ENCODE measurements at places on chromosomes 4 and X.

DNA sequence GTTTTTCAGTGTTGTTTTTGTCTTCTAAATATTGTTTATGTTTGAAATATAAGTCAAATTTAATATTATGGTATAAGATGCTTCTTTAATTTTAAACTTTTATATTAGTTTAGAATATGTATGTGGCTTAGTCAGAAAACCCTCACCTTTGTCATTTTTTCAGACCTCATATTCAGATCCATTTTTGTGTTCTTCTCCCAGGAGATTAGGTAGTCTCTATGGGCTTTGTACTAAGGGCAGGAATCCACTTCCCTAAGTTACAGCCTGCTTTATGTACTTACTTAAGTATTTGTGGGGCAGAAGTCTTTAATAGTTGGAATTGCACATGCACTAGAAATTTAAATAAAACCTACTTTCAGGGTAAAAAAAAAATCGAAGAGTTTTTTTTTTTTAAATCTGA, 63.5 kb upstream of the TENM3 start:
- no peak for DNase-seq

- DNase-seq: no peak
Observed at GRCh38 chr4:122099896-122100295, 52.2 kb upstream of the BLTP1 start.

DNA sequence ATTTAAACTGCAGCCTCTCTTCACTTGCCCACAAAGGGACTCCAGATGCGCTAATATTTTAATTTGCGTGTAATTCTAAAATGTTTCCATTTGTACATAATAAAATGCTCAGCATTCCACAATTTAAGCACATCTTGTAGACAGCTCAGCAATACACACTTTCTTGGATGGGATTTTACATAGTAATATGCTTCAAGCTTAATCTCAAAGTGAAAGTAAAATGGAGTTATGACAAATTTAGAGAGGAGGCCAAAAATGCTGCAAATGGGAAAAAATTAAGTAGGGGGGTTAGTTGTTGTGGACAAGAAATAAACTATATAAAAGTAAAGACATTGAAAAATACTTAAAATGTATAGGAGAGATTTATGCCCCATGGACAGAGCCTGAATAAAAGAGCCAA, 149.1 kb downstream of the FBXO8 start:
- DNase-seq: no peak

DNA sequence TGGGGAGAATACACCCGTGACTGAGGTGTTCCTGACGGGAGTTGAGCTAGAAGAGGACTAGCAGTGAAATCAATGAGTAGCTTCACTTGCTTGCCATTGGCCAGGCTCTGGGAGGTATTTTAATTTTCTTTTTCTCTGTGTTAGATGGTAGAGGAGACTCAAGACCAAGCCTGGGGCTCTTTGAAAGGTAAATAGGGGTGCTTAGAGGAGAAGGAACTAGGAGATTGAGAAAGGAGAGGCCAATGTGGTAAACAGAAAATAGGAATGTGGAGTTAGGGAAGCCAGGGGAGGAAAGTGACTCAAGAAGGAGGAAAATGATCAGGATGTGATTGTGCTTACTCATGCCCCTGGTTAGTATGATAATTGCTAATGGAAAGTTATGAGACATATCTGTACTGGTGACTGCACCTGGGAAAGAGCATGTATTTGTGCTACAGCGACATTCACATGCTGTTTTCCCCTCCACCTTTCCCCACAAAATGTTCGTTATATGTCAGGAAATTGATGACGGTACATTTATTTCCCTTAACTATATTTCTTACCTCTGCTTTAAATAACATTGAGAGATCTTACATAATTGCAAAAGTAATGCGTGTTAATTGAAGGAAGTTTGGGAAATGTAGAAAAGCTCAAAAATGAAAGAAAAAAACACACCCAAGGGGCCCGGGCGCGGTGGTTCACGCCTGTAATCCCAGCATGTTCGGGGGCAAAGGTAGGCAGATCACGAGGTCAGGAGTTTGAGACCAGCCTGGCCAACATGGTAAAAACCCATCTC, 16.9 kb upstream of the LRBA start:
- DNase-seq: no peak

GRCh38 chrX:107747596-107748161, 27.9 kb downstream of the TSC22D3 start:
- DNase-seq: peak; percentile 42

DNA sequence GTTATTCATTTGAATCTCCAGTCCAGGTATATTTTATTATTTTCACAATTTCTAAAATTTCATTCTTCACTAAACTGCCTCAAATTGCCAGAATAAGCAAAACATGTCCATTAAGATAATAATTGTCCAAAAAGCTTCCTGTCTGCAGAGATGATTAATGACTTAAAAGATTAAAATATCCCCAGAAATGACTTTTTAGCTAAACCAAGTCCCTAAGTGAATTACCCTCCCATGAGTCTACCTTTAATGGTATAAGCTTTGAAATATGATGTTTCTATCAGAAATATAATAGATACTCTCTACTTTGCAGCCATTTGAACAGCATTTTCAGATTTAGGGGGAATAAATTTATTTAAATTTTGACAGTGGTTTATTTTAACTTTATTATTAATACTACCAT, 289.2 kb upstream of the EMCN start:
- no peak for DNase-seq

DNA sequence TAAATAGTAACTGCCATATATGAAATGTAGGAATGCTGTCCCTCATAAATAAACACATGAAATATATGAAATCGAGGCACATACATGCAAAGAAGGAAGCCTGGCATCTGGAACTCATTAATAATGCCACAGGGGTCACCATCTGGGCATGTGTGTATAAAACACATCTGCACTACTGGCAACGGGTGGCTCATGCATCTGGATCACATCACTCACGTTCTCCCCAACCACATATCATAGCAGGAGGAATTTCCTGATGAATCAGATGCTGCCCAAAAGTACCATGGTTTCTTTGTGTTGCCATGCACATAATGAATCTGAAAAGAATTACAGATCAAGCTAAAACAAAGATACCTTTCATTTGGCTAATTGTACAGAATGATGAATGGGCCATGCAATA, 28.6 kb downstream of the RNF175 start:
- DNase-seq: no peak

DNA sequence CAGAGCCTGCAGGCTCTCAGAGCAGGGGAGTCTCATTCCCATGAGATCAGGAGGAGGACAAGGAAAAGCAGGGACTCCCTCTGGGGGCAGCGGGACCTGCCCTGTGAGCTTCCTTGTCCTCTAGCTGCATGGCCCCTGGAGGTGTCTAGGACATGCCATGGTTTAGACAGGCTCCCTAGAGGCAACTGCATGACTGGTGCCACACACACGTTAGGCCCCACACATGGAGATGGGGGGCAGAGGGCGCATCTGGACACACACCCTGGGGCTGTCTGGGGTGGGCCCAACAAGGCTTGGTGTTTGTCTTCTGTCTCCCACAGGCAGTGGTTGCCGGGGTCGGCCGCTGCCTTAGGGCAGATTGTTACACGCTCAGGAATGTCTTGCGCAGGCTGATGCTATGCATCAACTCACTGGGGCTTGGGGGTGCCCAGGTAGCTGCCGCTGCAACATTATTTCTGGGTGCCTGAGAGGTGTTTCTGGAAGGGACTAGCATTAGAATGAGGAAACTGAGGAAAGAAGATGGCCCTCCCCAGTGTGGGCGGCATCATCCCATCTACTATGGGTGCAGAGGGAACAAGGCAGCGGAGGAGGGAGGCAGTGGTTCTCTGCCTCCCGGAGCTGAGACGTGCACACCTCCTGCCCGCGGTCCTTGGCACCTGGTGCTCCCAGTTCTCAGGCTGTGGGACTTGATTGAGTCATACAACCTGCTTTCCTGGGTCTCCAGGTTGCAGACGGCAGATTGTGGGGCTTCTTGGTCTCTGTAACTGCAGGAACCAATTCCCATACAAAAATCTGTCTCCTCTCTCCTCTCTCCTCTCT, 32.1 kb upstream of the GPR78 start:
- DNase-seq: no peak

GRCh38 chr4:41120297-41121217, 93.8 kb downstream of the APBB2 start:
- no peak for DNase-seq

- peak; percentile 48 for DNase-seq
Observed at GRCh38 chr4:173167758-173168395, 734 bp upstream of the GALNT7 start.

DNA sequence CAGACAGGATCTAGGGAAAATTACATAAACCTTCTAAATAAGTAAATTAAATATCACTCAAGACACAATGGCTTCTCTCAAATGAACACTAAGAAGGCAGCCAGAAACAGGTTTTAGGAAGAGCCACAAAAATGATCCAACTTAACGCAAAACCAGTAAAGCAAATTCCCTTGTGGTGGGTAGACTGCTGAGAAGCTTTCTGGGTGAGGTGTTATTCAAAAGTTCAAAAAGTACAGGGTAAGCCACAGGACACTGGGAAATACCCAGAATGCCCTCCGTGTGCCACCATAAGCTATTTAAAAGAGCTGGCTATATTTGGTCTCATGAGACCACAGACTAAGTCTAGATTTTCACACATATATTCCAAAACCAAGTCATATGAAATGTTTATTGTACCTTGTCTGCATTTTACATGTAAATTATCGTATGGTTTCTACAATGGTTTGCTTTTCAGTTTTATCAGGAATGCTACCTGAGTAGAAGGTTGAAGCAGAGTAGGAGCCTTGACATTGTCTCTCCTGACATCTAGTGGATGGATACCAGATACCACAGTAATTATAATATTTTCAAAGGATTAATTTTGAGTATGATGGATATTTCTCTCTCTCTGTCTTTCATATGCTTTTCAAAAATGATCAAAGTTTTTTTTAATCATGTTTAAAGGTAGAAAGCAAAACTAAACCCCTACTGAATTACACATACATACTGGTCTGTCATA, 109.3 kb upstream of the KLHL13 start:
- DNase-seq: no peak

DNA sequence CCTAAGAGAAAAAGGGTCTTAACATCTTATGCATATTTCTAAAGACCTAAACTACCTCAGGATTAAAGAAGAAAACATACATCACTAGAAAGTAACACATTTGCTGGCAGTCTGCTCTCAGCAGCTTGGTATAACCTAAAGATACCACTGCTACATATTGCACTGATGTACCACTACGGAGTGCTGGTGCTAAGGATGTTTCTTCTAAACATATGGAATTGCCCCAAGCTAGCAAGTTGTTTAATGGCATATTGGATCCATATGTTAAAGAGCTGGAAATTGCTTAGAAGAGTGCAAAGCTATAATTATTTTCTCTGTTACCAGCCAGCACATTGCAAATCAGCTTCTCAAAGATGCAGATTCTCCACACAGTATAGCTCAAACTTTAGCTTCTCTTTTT, 436.5 kb upstream of the GALNTL6 start:
- DNase-seq: no peak

GRCh38 chr4:170009291-170009690, 16.9 kb downstream of the MFAP3L start:
- no peak for DNase-seq

- peak; percentile 24 for DNase-seq
Observed at GRCh38 chrX:17527135-17527701, 152.2 kb downstream of the NHS start.

- no peak for DNase-seq
Observed at GRCh38 chrX:1224954-1225353, 12.5 kb upstream of the CRLF2 start.

DNA sequence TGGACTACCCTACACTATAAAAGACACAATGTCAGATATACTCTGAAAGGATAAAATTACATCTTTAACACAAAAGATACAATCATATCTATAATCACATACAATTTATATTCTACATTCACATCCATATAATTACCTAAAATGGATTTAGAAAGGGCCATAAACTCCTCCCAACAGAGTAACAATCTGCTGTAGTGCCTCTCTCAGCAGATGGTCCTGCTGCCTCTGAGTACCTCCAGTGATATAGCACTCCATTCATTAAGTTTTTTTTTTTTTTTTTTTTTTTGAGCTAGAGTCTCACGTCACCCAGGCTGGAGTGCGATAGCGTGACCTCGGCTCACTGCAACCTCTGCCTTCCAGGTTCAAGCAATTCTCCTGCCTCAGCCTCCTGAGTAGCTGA, 7.4 kb downstream of the ANKRD37 start:
- no peak for DNase-seq

GRCh38 chr4:52889354-52889753, 27.2 kb downstream of the RASL11B start:
- peak; percentile 58 for DNase-seq

DNA sequence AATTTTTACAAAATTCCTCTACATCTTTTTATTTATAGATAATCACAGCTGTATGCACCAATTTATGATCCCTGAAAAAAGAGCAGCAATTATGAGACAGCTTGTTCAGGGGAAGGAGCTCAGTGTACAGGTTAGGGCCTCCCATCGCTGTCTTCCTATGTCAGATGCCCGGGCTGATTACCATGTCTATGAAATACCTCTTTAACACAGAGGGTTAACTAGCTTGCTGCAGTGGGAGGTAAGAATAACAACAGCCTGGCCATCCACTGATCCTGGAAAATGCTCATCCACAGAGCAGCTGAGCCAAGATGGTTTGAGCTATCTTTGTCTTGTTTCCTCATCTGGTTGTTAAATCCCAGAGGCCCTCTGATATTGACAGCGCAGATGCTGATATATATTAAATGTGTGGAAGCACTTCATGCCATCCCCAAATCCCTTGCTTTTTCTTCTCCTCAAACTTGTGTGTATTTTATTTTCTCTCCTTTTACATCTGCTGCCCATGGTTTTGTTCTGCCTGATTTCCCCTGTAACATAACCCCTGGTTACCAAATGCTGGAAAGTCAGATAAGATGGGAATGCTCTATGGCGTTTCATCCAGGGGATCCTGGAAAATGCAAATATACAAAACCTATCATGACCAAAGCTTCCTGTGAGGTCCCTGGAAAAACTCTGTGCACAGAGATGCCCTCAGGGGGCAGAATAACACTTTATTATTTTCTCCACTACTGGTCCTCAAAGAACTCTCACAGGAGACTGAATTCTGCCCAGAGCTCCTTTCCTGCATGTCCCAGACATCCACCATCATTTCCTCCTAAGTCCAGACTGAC, 85.8 kb upstream of the PUDP start:
- no peak for DNase-seq

- no peak for DNase-seq
Observed at GRCh38 chr4:99156992-99157391, 12.9 kb upstream of the ADH4 start.

GRCh38 chrX:108055546-108055945, 10.7 kb downstream of the VSIG1 start:
- no peak for DNase-seq
